ENCODE measurements at places on chromosomes 1 and 21. TPM values are rescaled to one million over a fixed set of nuclear protein-coding genes. Genes with fewer than 3 reads are reported as not detected.

PTCH2 gene
- 1.2 TPM for total RNA-seq

HENMT1 gene
- total RNA-seq = 8.2 TPM

OR2T11 gene
- total RNA-seq = not detected

CFAP45 gene
- total RNA-seq = 8.4 TPM

DFFB gene
- total RNA-seq = 6.8 TPM
